ENCODE measurements at places on chromosomes 1 and 21.

GRCh38 chr1:222886878-222887351 lies 72.1 kb downstream of the DISP1 start:
- DNase-seq = no peak

DNA sequence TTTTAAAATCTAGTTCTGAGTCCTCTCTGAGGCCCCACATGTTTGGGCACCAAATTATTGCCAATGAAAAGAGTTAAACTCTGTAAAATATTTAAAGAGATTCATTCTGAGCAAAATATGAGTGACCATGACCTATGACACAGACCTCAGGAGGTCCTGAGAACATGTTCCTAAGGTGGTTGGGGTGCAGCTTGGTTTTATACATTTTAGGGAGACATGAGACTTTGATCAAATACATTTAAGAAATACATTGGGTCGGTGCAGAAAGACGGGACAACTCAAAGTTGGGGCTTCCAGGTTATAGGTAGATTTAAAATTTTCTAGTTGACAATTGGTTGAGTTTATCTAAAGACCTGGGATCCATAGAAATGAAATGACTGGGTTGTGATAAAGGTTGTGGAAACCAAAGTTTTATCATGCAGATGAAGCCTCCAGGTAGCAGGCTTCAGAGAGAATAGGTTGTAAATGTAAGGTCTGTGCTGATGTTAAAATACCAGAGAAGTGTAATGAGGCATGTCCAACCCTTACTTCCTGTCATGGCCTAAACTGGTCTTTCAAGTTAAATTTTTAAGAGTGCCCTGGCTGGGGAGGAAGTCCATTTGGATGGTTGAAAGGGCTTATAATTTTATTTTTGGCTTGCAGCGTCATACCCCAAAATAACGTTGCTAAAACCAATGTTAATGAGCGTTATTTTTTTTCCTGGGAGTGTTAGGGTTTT lies 274.9 kb downstream of the NUF2 start:
- no peak for DNase-seq

DNA sequence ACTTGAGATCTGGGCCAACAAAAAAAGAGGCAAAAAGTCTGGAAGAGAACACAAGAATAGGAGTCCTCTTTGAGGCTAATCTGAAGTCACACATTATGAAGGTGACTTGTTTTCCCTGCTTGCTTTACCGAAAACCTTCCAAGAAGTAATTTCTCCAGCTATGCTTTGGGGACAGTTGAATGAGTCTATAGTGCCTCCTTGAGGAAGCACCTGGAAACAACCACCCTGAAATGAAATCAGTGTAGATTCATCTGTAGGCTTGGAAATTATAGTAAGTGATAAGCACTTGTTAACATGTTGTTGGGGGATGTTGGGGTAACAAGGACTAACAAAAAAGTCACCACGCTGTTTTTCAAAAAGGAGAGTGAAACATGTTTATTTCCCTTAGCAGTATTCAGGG lies 23.4 kb upstream of the RPTN start:
- DNase-seq = no peak

DNA sequence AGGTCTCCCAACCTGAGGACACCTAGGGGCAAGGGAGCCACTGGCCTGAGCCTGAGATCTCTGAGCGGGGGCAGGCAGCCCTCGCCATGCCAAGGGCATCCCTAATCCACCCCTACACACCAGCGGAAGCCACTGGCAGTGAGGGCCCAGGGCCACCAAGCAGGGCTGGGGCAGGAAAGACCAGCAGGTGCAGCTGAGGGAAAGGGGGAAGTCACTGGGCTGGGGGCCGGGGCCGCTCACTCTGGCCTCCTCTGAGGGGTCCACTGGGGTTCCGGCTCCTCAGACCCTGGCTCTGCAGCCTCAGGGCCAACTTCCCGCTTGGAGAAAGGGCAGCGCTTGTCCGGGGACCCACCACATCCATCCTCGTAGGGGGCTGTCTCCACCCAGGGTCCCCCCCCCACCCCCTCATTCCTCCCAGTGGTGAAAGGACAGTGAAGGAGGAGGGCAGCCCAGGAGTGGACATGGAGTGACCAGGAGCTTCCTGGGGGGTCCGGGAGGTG lies 42.5 kb upstream of the ACTRT2 start:
- DNase-seq = no peak

DNA sequence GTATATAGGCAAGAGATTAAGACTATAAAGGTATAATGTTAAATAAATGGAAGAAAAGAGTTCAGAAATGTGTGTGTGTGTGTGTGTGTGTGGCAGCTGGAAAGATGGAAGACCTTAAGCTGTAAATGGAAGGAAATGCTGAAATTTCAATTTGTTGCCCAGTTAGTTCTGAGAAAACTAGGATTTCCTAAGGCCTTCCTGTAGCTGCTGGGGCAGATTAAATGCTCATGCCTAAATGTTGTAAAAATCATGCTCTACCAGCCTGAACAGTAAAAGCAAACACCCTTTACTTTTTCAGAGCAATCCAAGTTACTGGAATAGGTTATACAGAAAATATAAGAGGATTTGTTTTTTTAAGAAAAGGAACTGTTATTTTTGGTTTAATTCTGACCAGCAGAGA lies 8.3 kb downstream of the ADCY10 start:
- DNase-seq = no peak

GRCh38 chr1:81529014-81529413 lies 271.7 kb upstream of the ADGRL2 start:
- no peak for DNase-seq

DNA sequence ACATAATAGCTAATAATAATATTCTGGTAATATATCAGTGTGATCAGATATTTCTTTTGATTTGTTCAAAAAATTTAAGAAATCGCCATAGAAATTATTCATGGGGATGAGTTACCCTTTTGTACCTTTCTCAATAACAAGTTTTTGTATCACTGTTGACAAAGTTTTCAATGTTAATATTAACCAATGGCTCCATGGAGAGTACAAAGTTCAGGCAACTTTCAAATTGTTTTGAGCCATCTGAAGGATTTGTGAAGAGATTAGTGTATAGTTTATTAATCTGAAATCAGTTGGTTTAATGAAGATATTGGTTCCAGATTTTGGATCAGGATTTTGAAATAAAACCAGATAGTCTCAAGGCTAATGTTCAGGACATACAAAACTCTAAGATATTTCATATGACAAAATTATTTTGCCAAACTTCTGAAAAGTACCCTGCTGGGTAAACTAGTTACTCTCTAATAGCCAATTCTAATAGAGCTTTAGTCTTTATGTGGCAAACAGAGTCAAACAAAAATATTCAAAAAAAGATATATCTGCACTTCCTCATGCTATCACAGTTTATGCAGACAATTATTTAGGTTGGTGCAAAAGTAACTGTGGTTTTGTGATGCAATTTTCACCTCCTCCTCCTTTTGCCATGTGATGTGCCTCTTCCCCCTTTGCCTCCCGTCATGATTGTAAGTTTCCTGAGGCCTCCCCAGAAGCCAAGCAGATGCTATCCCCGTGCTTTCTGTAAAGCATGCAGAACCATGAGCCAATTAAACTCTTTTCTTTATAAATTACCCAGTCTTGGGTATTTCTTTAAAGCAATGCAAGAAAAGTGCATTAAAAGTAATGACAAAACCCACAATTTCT lies 1105.0 kb downstream of the PLA2G4A start:
- no peak for DNase-seq

DNA sequence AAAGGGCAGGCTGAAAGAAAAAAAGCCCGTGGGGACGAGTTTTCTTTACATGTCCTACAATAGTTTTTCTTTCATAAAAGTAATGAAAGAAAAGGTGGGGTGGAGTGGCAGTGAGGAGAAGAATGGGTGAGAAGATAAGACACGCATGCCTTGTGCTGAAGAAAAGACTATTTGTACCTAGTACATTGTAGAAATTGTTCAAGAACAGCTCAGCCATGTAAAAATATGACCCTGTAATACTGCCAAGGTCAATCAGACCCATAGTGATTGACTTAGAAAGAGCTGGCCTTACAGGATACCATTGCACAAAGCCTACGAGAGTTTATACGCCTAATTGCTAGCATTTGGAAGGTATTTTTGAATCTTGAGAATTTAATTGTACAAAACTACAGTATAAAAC lies 126.0 kb upstream of the NRIP1 start:
- DNase-seq = no peak

DNA sequence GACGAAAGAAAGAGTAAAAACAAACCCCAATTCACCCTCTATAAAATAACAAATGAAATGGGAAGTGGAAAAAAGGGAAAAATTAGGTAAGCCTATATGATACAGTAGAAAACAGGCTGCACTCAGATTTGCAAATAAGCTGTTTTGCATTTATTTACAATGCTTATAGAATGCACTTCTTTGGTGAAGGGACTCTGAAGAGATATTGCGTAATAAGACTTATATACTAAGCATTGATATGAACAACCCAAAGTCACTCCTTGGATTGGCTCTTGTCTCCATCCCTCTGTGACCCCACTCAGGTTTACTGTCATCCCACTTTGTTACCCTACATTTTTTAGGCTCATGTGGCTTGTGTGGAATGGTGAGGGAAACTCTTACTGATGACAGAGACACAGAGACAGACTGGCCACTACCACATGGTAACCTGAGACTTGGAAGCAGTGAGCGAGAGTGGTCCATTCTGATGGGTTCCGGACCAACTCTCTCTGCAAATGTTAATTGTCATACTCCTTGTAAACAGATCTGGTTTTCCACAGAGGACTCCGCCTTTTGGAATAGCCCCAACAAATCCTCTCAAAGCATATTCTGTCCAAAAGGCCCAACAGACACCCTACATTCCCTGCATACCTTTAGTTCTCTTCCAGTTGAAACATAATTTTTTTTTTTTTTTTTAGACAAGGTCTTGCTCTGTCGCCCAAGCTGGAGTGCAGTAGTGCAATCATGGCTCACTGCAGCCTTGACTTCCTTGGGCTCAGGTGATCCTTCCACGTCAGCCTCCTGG lies 11.0 kb downstream of the GSTM5 start:
- DNase-seq = no peak

DNA sequence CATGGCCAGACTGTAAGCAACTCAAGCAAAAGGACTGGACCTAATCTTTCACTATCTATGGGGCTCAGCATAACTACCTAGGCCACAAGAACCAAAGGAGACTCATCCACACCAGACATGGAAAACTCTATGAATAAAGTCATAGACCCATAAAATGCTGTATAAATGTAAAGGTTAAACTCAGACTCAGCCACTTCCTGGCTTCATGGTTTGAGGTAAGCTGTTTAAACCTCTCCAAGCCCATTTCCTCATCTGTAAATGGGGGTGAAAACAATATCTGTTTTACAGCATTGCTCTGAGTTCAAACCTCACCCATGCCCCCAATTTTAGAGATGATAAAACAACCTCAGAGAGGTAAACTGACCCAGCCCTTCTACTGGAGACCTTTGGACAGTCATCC lies 4.0 kb upstream of the SMIM12 start:
- no peak for DNase-seq

DNA sequence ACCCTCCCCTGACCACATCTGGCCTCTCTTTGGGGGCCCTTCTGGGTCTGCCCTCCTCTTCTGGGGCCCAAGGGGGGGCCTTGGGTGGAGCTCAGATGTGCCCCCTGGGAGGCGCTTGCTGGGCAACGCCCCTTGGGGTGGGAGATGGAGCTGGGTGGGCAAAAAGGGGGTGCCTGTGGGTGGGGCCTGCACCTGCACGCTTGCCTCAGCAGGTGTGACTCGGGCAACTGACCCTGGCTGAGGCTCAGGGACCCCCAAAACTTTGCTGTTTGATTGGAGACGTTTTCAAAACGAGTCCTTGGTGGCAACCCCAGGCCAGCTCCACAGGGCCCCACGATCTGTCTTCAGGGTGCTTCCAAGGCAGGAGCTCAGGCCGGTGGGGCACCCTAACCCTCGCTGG lies 105.3 kb downstream of the SIK1 start:
- DNase-seq = no peak

DNA sequence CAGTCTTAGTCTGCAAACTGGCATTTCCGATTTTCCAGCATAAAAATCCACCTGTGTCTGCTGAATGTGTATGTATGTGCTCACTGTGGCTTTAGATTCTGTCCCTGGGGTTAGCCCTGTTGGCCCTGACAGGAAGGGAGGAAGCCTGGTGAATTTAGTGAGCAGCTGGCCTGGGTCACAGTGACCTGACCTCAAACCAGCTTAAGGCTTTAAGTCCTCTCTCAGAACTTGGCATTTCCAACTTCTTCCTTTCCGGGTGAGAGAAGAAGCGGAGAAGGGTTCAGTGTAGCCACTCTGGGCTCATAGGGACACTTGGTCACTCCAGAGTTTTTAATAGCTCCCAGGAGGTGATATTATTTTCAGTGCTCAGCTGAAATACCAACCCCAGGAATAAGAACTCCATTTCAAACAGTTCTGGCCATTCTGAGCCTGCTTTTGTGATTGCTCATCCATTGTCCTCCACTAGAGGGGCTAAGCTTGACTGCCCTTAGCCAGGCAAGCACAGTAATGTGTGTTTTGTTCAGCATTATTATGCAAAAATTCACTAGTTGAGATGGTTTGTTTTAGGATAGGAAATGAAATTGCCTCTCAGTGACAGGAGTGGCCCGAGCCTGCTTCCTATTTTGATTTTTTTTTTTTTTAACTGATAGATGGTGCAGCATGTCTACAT lies 2.5 kb upstream of the OLFML3 start:
- DNase-seq = no peak

DNA sequence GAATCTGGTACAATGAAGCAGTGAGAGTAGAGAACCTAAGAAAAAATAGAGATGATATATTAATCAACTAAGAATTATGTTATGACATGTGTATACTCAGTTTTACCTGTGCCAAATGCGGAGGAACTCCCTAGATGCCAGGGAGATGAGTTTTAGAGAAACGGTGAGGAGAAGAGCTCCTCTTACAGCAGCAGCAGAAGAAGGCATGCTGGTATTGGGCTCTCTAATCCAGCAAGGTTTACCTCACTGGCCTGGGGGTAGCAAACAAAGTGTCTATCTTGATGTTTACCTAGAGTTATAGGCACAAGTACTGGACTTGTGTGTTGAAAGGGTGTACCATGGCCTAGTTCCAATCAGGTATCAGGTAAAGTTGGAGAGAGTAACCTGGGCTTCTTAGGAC lies 28.9 kb upstream of the DEPDC1 start:
- no peak for DNase-seq

- DNase-seq = no peak
These were observed 117.5 kb downstream of the PRDM16 start for GRCh38 chr1:3186526-3186921.

DNA sequence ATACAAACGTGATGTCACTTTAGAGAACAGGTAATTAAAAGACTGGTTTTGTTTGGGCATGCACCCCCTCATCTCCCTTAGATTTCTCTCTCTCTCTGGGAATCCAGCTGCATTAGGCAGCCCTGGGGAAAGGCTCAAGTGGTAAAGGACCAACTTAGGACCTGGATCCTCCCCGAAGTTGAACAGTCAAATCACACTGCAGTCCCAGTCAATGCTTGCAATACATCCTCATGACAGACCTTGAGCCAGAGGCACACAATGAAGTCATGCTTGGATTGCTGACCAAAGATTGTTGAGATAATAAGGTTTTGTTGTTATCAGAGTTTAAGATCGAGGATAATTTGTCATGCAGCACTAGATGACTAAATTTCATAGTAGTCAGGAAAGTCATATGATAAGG lies 1285.8 kb upstream of the NCAM2 start:
- DNase-seq = no peak

All from stimulated activated CD8-positive, alpha-beta memory T cell treated with anti-CD3 and anti-CD28 coated beads, Interleukin-7, amount 100 ng/mL, for 1 hour (primary cell).